Activated T-cell treated with anti-CD3 and anti-CD28 coated beads, Interleukin-2, amount 50 U/mL, for 4 hours (primary cell): ENCODE measurements at places on chromosomes 5 and 9.

DNA sequence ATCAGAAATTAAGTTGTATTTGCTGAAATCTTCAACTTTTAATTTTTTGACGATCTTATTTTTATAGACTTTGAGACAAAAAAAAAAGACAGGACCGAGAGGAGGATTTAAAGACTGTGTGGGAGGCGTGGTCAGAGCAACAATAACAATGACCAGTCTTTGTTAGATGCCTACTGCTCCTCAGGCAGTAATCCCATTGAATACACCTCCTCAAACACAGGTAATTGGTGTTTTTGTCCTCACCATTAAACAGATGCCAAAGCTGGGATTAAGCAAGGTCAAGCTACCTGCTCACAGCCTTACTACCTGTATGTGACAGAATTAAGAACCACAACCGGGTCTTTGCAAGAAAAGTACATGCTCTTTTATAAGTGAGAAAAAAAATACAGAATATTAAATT lies 233.3 kb upstream of the GRAMD2B start:
- DNase-seq, result no peak

DNA sequence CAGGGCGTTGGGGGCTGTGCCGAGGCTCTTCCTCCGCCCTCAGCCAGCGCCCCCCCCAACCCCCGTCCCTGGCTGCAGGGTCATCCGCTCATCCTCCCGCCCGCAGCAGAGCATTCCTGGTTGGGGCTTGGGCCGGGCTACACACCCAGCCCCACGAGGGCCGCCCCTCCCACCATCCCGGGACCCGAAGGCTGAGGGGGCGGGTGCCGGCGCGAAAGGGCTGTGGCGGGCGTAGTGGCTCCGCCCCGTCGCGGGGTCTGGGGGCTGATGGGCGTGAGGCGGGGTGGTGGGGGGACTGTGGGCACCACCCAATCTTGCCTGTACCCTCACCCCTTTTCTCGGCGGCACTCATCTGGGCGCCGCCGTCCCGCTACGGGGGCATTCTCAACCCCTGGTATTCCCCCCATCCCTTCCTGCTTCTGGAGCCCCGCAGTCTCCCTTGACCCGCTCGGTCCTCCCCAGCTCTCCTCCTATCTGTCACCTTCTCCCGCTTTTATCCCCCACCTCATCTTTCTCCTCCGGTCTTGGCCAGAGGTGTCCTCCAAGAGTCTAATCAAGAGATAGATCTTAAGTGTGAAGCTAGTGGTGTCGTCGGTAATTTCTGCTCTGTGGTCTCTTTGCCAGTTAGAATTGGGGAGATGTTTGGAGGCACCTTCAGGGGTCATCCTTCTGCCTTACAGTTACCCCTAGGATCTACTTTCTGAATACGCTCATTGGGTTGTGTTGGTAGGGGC lies 1.6 kb downstream of the FER start:
- DNase-seq, result peak; percentile 33

- DNase-seq, result peak; percentile 63
Measured at GRCh38 chr9:126558051-126558665, 55.6 kb upstream of the LMX1B start.

DNA sequence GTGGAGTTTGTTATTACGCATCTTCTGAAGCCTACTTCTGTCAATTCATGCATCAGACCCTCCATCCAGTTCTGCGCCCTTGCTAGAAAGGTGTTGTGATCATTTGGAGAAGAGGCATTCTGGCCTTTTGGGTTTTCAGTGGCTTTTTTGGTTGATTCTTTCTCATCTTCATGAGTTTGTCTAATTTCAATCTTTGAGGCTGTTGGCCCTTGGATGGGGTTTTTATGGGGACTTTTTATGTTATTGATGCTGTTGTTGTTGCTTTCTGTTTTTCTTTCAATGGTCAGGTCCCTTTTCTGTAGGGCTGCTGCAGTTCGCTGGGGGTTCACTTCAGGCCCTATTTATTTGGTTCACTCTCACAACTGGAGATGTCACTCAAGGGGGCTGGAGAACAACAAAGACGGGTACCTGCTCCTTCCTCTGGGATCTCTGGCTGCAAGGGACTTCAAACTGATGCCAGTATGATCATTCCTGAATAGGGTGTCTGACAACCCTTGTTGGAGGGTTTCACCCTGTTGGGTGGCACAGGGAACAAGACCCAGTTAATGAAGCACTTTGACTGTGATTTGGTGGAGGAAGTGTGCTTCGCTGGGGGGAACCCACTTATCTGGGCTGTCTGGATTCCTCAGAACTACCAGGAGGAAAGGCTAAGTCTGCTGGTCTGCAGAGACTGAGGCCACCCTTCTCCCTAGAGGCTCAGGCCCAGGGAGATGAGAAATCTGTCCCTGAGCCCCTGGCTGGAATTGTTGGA lies 226.7 kb upstream of the PTGER4 start:
- no peak for DNase-seq

GRCh38 chr5:137995749-137996128 lies 37.1 kb downstream of the FAM13B start:
- DNase-seq, result no peak

DNA sequence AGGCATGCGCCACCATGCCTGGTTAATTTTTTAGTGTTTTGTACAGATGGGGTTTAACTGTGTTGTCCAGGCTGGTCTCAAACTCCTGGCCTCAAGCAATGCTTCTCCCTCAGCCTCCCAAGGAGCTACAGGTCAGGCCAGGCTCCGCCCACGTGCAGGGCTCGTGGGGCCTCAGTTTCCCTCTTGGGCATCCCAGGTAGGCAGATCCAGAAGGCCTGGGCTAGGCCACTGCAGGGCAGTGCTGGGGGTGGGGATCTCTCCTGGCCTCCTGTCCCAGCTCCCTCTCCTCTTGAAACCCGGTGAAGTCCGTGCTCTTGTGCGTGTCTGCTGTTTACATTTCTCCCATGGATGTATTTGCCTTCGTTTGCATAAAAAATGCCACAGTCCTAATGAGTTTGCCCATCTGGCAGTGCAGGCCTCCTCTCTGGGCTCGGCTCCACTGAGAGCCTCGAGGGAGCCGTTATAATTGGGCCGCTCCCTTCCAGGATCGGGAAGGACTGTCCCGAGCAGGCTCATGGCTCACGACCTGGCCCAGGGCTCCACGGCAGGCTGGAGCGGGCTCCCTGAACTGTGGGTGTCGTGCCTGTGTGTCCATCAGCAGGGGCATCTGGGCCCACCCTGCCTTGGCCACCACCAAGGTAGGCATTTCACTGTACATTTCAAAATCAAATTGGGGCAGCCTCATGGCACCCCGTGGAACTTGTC lies 52.6 kb upstream of the RUFY1 start:
- DNase-seq, result no peak

DNA sequence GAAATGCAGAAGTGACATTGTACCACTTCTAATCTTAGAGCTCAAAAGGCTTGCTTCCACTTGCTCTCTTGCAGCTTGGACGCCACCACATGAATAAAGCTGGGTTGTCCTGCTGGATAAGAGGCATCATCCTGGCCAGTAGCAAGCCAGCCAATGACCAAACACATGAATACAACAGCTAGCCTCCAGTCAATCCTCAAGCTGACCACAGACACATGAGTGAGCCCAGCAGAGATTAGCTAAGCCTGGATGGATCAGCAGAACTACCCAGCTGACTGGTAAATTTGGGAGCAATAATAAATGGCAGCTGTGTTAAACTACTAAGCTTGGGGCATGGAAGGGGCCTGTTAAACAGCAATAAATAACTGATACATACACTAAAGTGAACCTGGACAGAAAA lies 121.1 kb upstream of the SLC12A2 start:
- no peak for DNase-seq

- DNase-seq, result no peak
Measured at GRCh38 chr9:21906881-21907280, 87.3 kb downstream of the CDKN2A start.

DNA sequence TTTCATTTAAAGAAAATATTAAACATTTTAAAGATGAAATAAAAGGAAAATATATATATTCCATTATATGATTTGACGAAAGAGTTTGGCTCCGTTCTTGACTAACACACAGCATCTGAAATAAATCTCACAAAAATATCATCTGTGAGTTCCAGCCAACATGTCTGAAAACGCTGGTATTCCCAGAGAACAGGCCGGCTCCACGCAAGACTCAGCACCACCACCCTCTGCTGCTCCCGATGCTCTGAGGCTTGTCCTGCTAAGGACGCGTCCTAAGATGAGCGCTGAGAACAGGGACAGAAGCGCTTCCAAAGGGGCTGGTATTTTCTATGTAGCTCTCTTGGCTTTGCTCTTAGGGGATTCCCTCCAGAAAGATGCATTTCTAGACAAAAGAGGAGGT lies 40.6 kb upstream of the N4BP3 start:
- DNase-seq, result no peak

GRCh38 chr9:76594764-76595424 lies 135.9 kb downstream of the GCNT1 start:
- DNase-seq, result no peak

GRCh38 chr5:41223962-41224361 lies 10.6 kb upstream of the C6 start:
- no peak for DNase-seq

DNA sequence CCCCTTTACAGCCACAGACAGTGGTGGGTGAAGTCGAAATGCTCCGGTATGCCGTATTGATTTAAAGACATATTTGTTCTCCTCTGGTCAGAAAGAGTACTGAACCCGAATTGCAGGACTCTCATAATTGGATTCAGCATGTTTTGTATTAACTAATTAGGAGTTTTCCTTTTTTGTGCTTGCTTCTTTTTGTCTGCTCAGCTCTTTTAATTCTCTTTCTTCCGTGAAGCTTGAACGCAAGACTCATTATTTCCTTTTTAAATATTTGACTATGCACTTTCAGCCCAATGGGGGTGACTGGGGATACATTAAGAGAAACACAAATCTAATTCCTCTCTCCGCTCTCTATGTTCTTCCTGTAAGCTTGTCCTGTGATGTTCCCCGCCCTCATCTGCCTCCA lies 246.6 kb upstream of the IRX2 start:
- no peak for DNase-seq

DNA sequence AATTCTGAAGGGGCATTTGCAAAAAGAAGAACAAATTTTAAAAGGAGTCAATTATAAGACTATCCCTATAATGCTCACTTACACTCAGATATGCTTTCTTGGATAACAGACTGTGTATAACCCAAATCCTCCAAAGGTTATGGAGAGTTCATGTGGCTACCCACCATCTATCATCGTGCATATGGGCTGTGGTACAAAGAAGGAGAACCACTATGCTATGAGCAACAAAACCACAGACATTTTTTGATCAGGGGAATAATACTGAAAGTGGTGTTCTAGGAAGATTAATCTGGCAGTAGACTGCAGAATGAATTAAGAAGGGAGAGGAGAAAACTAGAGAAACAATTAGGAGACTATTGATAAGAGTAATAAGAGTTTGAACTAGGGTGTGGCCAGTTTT lies 16.8 kb downstream of the NR3C1 start:
- no peak for DNase-seq
